ENCODE measurements at places on chromosomes 6 and 20. TPM values are rescaled to one million over a fixed set of nuclear protein-coding genes. Genes with fewer than 3 reads are reported as not detected.

C20orf202 gene
- not detected for total RNA-seq

SMPDL3A gene
- 1.2 TPM for total RNA-seq

DEFB113 gene
- total RNA-seq, result not detected

AKAP12 gene
- total RNA-seq, result 13.0 TPM

FOXC1 gene
- total RNA-seq, result 10.2 TPM

RSPH9 gene
- 0.92 TPM for total RNA-seq

HDGFL1 gene
- total RNA-seq, result not detected

GRCh38 chr20:40686434-40686882, 2.6 kb downstream of the MAFB start:
- DNase-seq, result no peak

DNA sequence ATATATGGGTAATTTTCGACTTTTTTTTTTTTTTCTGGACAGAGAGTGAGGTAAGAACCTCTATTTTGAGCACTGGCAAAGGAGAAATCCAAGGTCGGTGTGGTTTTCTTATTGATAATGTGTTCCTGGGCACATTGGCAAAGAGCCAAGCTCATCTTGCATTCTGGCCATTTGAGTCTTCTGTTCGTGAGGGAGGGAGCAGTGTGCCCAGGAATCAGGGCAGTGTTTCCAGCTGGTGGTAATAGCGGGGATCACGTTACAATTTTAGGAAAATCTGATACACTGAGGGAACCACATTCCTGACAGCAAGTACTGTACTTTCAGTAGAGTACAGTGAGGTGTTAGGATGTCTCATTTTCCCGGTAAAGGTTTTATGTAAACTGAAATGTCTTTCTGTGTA, 442.3 kb upstream of the MAP3K7 start:
- no peak for DNase-seq

GRCh38 chr20:23009636-23010035, 25.5 kb upstream of the SSTR4 start:
- no peak for DNase-seq

GRCh38 chr20:61041481-61041880, 210.6 kb upstream of the CDH4 start:
- DNase-seq, result no peak

DNA sequence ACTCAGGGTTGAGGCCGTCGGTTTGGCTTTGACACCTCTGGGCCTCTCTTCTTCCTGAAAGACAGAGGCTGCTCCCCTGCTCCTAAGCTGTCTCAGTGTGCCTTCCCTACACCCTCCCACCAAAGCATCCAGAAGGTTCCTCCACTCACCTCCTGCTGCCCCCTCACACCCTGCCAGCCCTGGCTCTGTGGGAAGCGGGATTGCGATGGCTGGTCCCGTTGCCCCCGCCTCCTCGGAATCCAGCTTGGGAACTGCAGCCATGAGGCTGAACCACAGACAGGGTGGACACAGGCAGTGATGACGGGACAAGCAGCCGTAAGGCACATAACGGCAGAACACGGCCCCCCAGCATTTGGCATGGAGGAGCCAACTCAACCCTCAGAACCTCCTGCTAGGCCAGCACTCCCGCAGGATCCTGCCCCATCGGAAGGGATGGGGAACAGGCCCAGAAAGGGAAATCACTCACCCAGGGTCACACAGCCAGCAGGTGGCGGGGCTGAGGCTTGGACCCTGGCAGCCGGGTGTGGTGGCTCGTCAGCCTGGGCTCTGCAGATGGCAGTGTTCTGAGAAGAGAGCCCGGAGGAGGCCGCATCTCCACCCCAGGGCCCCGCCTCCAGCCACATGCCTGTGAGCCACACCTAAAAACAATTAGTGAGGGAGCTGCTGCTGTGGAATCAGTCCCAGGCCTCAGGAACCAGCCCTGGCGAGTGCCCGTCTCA, 139.6 kb downstream of the PHACTR3 start:
- no peak for DNase-seq

- DNase-seq, result no peak
These were observed 536.0 kb downstream of the RFPL4B start for GRCh38 chr6:112883095-112883494.

Measured in G401 (cell line).